ENCODE measurements at places on chromosomes 4 and X.

- DNase-seq = no peak
These were observed 42.0 kb downstream of the NPFFR2 start for GRCh38 chr4:72073816-72074215.

- peak; percentile 50 for DNase-seq
These were observed 78.5 kb downstream of the PRDM5 start for GRCh38 chr4:120843849-120844527.

DNA sequence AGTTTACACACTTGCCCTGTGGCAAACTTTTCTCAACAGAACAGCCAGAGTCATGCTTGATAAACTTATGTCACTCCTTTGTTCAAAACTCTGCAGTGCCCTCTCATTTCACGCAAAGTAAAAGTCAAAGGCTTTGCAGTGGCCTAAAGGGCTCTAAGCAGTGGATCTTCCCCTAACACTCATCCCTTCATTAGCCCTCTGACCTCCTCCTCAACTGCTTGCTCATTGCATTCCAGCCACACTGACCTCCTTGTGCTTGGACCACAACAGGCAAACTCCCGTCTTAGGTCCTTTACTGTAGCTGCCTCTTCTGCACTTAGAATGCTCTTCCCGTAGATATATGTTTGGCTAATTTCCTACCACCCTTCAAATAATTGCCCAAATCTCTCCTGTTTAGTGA is 5.6 kb downstream of the PRDM5 start:
- no peak for DNase-seq

- no peak for DNase-seq
These were observed 156.1 kb downstream of the AFAP1 start for GRCh38 chr4:7783541-7783940.

GRCh38 chrX:151879856-151880255 is 32.8 kb upstream of the MAGEA4 start:
- no peak for DNase-seq

- no peak for DNase-seq
These were observed 187.4 kb downstream of the SOX3 start for GRCh38 chrX:140317462-140317861.

Data from A673 (cell line).